ENCODE measurements at places on chromosomes 3 and 15.

DNA sequence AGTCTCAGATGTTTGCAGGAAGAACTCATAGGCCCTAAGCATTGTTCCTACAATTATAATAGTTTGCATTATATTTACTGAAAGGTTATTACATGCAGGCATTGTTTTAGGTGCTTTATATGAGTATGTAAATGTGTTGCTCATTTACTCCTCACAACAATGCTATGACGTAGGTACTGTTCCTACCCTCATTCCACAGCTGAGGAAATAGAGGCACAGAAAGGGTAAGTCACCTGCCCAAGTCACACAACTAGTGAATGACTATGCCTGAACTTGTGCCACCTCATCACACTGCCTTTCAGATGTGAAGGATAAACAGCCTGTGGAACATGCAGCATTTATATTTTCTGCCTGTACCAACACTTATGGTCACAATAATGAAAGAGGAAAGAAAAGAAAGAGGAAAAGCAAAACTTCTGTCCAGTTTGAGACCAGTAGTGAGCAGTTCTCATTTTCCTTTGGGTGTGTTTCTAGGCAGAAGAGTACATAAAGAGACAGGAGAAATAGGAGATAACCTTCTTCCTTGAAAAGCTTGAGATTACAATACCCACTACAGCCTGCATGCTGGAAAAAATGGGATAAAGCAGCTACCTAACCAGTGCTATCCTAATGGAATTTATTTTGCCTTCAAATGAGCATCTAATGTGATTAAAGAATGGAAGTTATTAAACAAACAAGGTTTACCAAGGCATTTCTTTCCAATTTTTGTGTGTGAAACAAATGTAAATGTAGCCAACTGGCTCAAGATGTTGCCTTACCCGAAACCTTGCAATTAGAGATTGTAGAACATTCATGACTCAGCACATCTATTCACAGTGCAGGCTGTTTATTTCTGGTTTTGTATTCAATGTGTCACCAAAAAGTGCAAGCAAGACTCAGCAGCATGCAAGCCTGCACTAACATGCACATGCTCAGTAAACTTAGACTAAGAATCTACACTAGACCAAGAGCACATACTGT is 20.5 kb upstream of the ENTPD3 start:
- DNase-seq: no peak

- no peak for DNase-seq
Observed at GRCh38 chr3:165751637-165752036, 85.6 kb downstream of the BCHE start.

GRCh38 chr3:144482876-144483275 is 511.3 kb downstream of the DIPK2A start:
- no peak for DNase-seq

- DNase-seq: peak; percentile 77
Observed at GRCh38 chr3:38457111-38458003, 3.7 kb downstream of the ACVR2B start.

DNA sequence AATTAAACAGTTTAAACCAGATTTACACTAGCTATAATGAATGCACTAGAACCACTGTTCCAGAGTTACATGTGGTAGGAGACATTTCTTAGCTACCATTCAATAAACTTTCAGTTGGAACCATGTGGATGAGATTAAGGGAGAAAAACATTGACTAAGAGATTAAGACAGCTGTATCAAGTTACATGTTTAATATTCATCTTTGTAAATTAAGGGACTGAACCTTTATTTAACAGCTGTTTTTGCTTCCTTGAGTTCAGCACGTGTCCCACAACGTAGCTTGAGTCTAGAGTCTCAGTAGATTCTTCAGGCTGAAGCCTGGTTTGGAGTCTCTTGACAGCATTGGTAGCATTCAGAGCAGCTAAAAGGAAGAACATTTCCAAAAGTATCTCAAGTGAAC is 27.2 kb upstream of the CFAP44 start:
- DNase-seq: no peak

Measured in osteoblast (primary cell).